Colonic mucosa (tissue), 4 donors: ENCODE measurements at places on chromosomes 13 and 19. TPM values are rescaled to one million over a fixed set of nuclear protein-coding genes. Genes with fewer than 3 reads are reported as not detected.
A peak's percentile ranks its signal among the peaks of the same experiment; 100 is the strongest.

DNA sequence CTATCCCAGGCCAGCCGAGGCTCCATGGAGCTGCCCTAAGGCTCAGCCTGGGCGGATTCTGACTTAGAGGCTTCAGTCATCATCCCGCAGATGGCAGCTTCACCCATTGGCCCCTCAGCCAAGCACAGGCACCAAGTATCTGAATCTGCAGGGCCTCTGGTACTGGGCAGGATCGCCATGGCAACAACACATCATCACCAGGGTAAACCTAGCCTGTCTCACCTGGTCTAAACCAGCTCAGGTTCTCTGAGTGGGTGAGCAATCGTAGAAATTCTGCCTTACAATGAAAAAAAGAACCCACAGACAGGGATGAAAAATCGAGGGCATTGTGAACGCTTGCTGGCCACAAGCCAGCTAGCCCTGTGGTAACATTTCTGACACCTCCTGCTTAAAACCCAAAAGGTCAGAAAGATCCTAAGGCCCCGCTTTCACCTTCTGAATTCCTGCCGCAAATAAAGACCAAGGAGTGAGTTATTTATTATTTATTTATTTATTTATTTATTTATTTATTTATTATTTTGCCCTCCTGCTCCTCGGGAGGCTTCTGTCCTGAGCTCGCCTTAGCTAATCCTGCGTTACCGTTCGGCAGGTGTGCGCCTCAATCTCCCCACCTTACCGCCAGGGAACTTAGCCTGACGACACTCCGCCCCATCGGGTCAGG, 12.0 kb upstream of the CEACAM21 start:
- H3K4me1 ChIP-seq = no peaks in the 10 kb centered on the region
- H3K36me3 ChIP-seq = no peaks in the 10 kb centered on the region
- no peak overlapping the region for H3K4me3 ChIP-seq
- peaks cover 30% of the 10 kb centered on the region for H3K27me3 ChIP-seq

DNA sequence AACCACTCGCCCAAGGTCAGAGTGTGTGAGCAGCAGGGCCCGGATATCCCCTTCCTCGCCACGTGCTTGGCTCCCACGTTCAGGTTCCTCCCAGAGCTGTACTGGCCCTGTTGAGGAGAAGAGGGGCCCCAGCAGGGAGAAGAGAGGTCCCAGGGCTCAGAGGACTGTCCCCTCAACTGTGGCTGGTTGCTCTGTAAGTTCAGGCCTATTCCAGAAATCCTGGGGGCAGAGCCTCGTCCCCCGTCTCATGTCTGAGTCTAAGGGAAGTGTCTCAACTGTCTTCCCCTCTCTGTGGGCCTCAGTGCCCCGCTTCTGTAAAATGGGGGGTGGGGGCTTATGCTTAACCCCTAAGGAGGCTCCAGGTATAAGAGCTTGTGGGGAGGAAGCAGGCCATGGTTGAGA, 3.9 kb downstream of the PPP5C start:
- no peak overlapping the region for H3K4me3 ChIP-seq
- DNase-seq = no peak
- H3K27ac ChIP-seq = peak overlapping the region; percentile 70

DNA sequence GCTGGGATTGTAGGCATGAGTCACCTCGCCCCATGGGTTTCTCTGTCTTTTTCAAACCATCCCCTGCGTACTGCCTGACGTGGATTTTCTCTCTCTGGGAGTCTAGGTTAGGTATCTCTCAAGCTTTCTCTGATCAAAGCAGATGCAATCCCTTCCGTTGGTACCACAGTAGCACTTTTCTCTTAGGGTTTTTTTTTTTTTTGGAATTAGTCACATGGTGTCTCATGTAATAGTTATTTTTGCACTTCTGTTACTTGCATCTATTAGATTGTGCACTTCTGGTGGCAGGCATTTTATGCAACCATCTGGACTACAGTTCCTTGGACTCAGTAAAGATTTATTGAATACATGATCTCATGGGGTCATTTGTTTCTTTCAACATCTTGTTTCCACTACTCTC, 72.1 kb downstream of the GPC6 start:
- H3K27me3 ChIP-seq = no peaks in the 10 kb centered on the region
- no peak for DNase-seq
- H3K27ac ChIP-seq = no peak overlapping the region
- no peaks in the 10 kb centered on the region for H3K4me1 ChIP-seq
- no peaks in the 10 kb centered on the region for H3K36me3 ChIP-seq

GRCh38 chr13:33380487-33381079, 95.0 kb upstream of the STARD13 start:
- no peak overlapping the region for H3K27ac ChIP-seq
- DNase-seq = no peak
- H3K27me3 ChIP-seq = no peaks in the 10 kb centered on the region
- H3K4me1 ChIP-seq = no peaks in the 10 kb centered on the region

- DNase-seq = no peak
- no peak overlapping the region for H3K4me3 ChIP-seq
- H3K4me1 ChIP-seq = no peaks in the 10 kb centered on the region
Observed at GRCh38 chr19:46052896-46053295, 12.1 kb upstream of the IGFL4 start.

FFAR2 gene
- 0.22 TPM for total RNA-seq

GRCh38 chr19:44671400-44671799, at the start of gene CEACAM19:
Gene CEACAM19, plus strand, starts transcription at chr19:44671482. Its CDS starts 450 bp downstream, at chr19:44671932.
- no peaks in the 10 kb centered on the region for H3K4me1 ChIP-seq
- no peak within 1 kb of the TSS for H3K27ac ChIP-seq
- H3K36me3 ChIP-seq = no peaks in the 10 kb centered on the region

ADPRHL1 gene
- 4.6 TPM for total RNA-seq

- no peak overlapping the region for H3K4me3 ChIP-seq
- DNase-seq = no peak
- H3K27me3 ChIP-seq = no peaks in the 10 kb centered on the region
Observed at GRCh38 chr19:35018379-35018778, 11.9 kb upstream of the SCN1B start.

ZNF439 gene
- total RNA-seq = 8.8 TPM

GRCh38 chr19:30224689-30225606, 147.2 kb upstream of the ZNF536 start:
- no peak overlapping the region for H3K27ac ChIP-seq
- peaks cover 71% of the 10 kb centered on the region for H3K27me3 ChIP-seq
- no peaks in the 10 kb centered on the region for H3K36me3 ChIP-seq
- H3K4me1 ChIP-seq = peaks cover 6% of the 10 kb centered on the region
- H3K4me3 ChIP-seq = no peak overlapping the region
- no peak for DNase-seq

DNA sequence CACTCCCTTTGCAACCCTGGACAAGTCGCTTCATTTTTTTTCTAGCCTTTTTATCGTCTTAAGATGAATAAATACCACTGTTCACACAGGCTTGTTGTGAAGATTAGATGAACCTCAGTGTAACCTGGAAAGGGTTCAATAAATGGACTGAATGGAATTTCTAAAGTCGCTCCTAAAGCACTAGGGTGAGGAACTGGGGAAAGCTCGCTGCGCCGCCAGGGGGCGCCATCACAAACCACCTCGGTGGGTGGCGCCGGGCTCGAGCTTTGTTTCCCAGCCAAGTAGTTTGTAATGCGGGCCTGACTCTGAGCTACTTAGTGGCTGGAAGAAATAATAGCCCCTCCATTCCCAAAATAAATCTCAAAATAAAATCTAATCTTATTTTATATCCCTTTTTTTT, 2.2 kb upstream of the CEACAM6 start:
- no peak overlapping the region for H3K4me3 ChIP-seq
- peaks cover 10% of the 10 kb centered on the region for H3K4me1 ChIP-seq
- H3K27ac ChIP-seq = peak overlapping the region; percentile 22
- no peaks in the 10 kb centered on the region for H3K27me3 ChIP-seq
- DNase-seq = peak; percentile 81
- H3K36me3 ChIP-seq = no peaks in the 10 kb centered on the region

LYPD5 gene
- 3.3 TPM for total RNA-seq
